ENCODE measurements at places on chromosomes 2 and 18.

DNA sequence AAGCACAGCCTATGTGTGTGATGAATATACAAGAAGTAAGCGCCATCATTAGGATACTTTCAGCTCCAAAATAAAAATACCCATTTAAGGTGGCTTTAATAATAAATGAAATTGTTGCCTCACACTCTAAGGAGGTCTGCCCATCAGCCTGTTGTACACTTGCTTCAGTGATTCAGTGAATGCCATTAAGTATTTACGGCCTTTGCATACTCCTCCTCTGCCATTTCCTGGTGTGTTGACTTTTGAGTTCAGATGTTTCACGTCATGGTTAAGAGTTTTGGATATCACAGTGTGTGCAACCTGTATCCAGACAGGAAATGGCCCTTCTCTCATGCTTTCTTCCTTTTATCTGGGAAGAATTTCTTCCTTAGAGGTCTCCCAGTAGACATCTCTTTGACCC, 38.6 kb upstream of the SNORC start:
- DNase-seq, result no peak

DNA sequence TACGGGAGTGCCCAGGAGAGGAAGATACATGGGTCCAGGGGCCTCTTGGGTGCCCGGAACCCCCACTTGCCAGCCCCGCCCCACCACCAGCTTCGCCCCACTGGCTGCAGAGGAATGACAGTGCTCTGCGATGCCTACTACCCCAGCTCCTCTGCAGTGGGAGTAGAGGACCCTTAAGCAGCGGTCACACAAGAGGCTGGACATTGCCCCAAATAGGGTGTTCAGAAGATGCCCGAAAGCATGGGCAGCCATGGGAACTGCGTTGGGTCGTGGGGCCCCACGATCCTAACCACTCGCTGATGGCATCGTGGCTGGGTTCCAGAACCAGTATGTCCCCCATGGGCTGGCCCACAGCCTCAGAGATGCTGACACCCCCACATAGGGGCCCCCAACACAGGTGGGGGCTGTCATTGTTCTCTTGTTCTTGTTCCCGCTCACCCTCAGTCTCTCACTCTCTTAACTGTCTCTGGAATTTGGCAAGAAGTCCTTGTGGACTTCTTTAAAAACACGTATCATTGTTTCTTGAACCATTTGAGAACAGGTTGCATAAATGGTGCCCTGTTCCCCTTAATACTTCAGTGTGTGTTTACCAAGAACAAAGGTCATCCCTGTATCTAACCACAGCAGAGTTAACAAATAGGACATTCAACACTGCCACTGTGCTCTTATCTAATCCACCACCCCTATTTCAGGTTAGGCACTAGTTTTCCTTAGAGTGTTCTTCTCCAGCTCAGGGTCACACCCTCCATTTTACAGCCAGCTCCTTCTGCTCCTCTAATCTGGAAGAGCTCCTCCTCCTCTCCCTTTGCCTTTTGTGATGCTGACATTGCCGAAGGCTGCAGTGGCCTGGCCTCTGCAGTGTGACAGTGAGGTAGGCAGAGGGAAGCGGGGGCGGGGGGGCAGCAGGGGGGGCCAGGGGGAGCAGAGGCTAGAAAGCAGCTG, 76.3 kb downstream of the STPG4 start:
- DNase-seq, result no peak

DNA sequence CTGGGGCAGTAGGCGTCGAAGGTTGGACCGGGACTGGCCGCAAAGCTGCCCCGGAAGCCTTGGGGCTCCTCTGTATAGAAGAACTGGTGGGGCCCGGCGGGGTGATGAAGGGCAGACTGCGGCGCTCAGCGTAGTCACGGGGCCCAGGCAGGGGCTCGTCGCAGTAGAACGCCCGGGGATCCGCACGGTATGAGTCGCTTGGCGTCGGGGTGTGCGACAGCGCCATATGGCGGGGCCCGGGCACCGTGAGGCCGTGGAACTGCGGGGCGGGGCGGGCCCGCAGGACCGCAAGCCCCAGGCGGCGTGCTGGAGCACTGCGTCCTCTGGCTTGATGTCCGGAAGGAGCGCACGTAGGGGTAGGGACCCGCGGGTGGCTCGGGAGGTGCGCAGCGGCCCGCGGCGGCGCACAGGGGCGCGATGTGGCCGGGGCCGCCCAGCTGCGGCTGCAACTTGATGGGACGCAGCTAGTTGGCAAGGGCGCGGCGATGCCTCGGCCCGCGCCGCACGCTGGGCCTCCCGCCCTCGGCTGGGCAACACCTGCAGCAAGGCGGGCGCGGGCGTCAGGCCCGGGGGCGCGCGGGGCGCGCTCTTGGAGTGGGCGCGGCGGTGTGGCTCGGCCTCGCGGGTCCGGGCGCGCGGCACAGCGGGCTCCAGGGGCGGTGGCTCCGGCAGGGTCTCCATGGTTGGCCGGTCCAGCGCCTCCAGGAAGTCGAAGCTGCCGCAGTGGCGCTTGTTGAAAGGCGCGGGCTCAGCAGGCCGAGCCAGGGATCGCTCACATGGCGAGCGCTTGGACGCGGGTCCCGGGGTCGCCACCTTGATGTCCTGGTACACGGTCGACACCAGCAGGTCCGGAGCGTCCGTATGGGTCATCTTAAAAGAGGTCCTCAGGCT, 251.4 kb downstream of the ANKRD30B start:
- DNase-seq, result no peak

- no peak for DNase-seq
Measured at GRCh38 chr18:78433562-78433961, 546.1 kb upstream of the SALL3 start.

GRCh38 chr18:7593218-7593819, 26.2 kb downstream of the PTPRM start:
- DNase-seq, result no peak

DNA sequence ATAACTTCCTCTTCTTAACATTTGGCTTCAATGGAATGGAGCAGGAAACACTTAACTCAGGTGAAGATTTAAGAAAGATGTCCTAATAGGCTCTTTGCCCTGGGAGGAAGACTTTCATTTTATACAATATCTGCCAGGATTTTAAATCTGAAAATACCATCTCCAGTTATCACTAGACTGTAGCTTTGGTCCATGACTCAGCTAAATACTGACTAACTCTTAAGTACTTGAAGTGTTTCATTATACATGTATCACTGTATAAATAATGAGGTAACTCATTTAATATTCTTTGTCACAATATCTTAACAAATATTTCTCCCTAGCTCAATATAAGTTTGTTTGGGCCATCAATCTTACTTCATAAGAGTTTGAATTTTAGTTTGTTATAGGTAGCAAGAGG, 34.7 kb downstream of the RBKS start:
- DNase-seq, result no peak

GRCh38 chr2:8984157-8984556, 19.3 kb downstream of the MBOAT2 start:
- DNase-seq, result no peak

DNA sequence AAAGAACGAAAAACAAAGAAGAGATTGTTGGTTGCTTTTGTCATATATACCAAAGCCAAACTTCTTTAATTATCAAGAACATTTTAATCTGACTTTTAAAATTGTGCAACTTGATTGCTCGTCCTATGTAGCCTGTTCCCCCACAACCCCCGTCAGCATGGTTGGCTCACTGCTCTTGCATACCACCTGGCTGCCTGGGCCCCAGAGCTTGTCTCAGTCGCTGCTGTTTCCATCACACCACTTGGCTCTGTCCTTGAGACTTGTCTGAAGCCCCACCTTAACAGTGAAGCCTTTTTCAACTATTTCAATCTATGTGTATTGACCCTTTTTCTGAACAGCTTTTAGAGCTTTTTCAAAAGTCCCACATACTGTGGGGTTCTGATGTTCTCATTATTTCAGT, 270.8 kb downstream of the ZNF407 start:
- DNase-seq, result no peak
